ENCODE measurements at places on chromosomes 2 and 18.

GRCh38 chr18:62569081-62569655, 46.3 kb downstream of the ZCCHC2 start:
- DNase-seq = no peak

GRCh38 chr2:74297391-74297790, 45.8 kb downstream of the SLC4A5 start:
- no peak for DNase-seq

DNA sequence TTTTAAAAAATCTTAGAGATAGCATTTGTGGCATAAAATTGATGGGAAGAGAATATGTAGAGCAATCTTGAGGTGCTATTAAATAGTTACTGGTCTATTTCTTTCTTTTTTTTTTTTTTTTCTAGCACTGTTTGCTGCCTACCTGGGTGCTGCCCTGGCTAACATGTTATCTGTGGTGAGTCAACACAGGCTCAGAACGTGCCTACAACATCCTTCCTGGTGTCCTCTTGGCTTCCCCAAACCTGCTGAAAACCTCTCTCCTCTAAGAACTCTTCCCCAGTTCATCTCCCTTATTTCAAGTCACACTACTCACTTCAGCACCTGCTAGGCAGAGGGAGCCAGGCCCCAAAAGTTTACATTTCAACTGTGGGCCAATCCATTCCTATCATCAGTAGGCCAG, 45.1 kb upstream of the SLC14A1 start:
- DNase-seq = no peak

- DNase-seq = no peak
These were observed 106.9 kb upstream of the GAREM1 start for GRCh38 chr18:32577561-32577960.

DNA sequence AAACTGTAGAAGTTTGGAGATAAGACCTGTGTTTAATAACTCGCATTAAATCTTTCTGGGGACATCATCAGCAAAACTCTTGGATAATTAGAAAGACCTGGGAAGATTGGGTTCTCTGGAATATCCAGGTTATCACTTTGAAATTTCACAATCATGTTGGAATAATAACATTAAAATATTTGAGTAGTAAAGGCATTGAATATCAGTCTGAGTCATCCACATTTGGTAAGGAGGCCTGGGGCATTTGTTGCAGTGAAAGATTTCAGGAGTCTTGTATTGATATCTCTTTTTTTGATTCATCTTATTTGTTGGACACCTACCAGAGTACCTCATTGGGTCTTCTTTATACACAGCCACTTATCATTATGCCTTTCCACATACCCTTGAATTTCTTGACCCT, 95.9 kb downstream of the EPB41L5 start:
- DNase-seq = no peak

DNA sequence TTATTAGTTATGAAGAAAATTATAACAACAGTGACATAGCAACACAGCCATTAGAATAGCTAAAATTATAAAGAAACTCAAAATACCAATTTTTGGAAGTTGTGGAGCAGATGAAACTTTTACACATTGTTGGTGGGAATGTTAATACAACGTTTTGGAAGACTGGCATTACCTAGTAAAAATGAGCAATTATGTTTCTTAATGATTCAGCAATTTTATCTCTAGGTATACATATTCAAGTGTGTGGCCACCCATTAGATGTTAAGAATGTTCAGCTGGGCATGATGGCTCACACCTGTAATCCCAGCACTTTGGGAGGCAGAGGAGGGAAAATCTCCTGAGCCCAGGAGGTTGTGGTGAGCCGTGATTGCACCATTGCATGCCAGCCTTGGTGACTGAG, 78.8 kb downstream of the INSIG2 start:
- DNase-seq = no peak

GRCh38 chr2:229564300-229564907, 150.0 kb downstream of the DNER start:
- DNase-seq = no peak

DNA sequence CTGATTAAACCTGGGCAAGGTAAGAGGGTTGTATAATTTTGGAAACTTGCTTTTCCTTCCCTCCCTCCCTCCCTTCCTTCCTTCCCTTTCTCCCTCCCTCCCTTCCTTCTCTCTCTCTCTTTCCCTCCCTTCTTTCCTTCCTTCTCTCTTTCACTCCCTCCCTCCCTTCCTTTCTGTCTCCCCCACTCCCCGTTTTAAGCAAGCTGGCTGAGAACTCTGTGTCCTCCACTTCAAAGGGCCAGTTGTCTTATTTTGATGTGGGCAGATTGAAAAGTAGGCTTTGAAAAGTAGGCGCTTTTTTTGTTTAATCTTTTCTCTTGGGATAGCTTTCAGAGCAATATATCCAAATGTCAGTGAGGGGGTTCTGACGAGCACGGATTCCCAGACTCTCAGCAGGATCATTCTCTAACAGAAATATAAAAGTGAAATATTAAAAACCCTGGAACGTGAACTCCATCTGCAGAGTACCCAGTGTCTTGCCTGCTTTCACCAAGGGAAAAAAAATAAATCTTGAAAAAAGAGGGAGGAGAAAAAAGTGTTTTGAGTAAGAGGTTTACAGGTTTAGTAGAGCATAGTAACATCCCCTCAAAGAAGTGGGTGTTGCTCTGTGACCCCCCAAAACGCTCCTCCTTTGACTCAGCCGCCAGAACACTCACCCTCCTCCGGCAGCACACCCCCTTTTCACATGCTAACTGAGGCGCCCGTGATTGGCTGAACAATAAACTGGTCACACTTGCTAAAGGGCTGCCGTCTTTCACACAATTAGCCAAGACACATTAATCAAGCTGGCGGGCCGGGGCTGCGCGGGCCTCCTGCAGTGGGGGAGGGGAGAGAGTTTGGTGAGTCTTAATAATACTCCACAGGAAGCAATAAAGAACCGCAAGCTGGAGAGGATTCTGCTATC, 52.2 kb downstream of the CDK15 start:
- DNase-seq = peak; percentile 79

DNA sequence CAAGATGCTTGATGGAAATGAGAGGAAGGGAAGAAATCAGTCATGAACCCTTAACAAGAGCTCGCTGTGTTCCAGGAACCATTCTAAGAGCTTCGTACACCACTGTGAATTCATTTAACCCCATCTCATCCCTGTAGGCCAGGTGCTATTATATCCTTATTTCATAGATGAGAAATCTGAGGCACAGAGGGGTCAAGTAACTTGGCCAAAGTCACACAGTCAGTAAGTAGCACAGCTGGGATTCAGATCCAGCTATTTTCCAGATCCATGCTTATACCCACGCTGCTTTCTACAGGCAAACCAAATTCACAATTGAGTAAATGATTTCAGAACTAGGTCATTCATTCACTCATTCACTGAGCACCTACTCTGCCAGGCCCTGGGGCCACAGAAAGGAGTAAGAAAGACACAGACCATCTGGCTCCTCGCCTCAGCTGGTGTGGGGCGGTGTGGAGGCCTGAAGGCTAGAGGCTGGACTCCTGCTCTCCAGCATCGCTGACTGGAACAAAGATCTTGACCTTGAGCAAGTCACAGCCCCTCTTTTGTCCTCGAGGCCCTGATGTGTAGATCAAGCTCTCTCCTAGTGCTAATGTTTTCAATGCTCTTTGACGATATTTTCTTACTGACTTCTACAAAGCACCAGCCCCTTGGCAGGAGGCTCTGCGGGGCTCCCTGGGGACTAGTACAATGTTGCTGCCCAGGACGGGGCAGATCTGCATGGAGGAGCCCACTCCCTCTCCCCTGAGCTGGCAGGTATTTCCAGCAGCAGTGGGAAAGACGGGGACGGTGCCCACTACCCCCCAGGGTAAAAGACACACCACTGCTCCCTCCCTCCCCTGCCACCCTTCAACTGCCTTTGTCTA, 26.5 kb downstream of the STEAP3 start:
- no peak for DNase-seq

DNA sequence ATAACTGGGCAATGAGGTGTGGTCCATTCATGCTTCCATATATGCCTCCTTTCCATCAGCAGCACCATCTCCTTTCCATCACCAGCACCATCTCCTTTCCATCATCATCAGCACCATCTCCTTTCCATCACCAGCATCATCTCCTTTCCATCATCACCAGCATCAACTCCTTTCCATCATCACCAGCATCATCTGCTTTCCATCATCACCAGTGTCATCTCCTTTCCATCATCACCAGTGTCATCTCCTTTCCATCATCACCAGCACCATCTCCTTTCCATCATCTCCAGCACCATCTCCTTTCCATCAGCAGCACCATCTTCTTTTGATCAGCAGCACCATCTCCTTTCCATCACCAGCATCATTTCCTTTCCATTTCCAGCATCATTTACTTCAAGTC, 297.5 kb upstream of the SPHKAP start:
- DNase-seq = no peak

GRCh38 chr2:186027922-186028321, 289.3 kb downstream of the FSIP2 start:
- DNase-seq = no peak

DNA sequence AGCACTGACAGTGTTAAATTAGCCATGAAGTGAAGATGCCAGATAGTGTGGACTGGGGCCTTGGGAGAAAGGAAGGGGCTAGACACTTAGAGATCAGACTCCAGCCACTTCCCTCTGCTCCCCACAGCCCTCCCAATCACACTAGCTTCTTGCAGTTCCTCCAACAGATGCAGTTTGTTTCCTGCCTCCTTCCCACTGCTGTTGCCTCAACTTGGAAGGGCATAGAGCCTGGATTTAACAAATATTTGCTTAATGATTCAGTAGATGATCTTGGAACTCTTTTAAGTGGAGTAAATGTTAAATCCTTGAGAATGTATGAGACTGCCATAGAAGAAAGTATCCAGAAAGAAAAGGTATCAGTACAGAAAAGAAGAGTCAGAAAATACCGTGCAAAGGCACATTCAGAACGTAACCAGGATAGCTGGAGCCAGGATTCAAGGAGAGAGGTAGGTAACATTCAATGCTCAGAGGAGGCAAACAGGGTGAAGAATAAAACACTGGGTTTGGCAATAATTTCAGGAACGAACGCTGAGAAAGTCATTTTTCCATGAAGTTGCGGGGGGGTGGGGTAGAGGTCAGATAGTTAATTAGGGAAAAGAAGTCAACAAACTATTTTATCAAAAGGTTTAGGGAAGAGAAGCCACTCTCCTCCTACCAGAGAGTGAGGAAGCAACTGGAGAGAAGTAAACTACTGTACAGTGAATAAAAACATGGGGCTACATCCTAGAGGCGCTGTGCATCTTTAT, 1.3 kb upstream of the BZW1 start:
- peak; percentile 59 for DNase-seq

DNA sequence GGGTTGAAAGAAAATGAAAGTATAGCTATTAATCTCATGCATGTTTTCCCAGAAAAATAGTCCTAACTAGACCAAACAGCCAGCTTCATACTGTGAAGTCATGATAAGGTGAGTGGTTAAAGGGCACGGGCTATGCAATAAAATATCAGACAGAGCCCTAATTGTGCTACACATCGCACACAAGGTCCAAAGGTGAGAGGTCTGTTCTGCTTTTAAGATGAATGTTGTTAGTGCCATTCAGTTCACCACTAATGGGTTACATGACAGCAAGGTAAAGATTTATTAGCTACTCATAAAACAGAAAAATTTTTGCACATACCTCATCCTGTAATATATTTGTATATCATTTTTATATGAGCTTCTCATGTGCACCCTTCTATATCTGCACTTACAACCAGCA, 105.0 kb upstream of the STK17B start:
- DNase-seq = peak; percentile 13

- DNase-seq = no peak
These were observed 369.0 kb downstream of the CBLN2 start for GRCh38 chr18:72174972-72175649.

- DNase-seq = no peak
These were observed 42.0 kb downstream of the SOCS6 start for GRCh38 chr18:70330887-70331286.

- DNase-seq = peak; percentile 35
These were observed 296.5 kb upstream of the GYPC start for GRCh38 chr2:126359494-126359893.

DNA sequence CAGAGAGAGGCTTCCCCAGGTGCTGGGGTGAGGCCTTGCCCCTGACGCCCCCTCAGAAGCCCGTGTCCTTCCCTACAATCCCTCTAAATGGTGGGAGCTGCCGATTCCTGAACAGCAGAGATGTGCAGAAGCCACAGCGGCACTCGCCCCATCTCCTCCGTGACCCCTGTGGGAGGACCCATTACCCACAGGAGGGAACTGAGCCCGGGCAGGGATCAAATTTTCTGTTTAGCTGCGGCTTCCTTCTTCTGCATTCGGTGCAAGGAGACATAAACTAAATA, 181.2 kb upstream of the RAB6C start:
- no peak for DNase-seq

DNA sequence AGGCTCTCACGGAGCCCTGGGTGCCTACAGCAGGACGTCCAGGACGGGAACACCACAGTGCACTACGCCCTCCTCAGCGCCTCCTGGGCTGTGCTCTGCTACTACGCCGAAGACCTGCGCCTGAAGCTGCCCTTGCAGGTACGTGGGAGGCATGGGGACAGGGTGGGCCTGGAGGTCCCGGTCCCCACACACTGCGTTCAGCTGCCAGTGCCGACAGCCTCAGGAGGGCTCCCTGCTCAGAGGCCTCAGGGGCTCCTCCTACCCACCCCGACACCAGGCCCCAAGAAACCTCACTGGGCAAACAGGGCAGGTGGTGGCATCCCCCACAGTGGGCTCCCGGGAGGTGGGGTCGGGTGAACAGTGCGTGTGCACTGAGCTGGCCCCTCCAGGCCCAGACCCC, 10.8 kb downstream of the ANO7 start:
- DNase-seq = no peak

GRCh38 chr2:216039918-216040317, 26.6 kb upstream of the MREG start:
- no peak for DNase-seq

- DNase-seq = no peak
These were observed 109.7 kb downstream of the INO80D start for GRCh38 chr2:205976120-205976814.

DNA sequence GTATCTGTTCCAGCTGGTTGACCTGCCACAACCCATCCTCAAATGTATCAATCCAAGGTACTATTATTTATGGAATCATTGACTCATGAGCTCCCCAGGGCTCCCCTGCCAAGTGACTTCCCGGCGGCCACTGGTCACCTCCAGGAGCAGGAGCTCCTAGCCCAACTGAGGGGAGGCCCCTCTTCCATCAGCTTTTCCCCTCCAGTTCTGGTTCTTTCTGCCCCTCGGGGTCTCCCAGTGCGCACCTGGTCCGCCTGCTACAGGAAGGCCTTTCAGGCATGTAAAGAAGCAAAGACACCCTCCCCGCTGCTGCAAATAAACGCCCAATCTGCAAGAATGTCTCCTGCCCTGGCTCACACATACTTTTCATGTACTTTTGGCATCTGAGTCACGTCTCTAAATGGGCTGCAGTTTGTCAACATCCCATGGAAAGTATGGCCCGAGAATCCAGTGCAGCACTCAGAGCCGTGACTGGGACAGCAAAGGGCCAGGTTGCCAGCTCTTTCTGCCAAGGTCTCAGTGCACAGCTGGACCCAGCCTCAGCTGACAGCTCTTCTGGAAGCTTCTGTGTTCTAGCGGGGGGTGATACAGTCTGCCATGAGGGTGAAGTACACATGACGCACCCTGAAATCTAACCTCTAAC, 41.4 kb downstream of the KLHL29 start:
- no peak for DNase-seq

- DNase-seq = no peak
These were observed 45.9 kb downstream of the PIKFYVE start for GRCh38 chr2:208311954-208312353.

GRCh38 chr2:67798541-67799160, 264.2 kb downstream of the C1D start:
- no peak for DNase-seq

- no peak for DNase-seq
These were observed 60.4 kb downstream of the ASB1 start for GRCh38 chr2:238487134-238487533.

GRCh38 chr2:69011611-69012157, 1.3 kb upstream of the ANTXR1 start:
- peak; percentile 31 for DNase-seq

- DNase-seq = no peak
These were observed 1.9 kb downstream of the YES1 start for GRCh38 chr18:809985-810642.
